ENCODE measurements at places on chromosomes 1 and 21.

DNA sequence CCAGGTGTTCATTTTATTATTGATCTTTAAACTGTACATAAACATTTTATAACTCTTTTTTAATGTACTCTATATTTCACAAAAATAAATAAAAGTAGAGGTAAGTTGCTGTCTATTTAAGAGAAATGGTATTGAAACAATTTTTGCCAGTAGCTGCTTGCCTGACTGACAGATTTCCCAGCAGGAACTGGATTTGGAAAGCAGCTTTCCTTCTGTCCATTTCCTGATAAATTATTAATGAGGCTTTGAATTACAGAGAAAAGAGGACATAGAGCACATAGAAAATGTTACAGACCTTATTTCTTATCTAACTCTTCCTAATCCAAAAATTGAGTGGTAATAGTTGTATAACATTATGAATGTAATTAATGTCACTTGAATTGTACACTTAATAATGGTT lies 79.7 kb upstream of the BCL10 start:
- DNase-seq: no peak

DNA sequence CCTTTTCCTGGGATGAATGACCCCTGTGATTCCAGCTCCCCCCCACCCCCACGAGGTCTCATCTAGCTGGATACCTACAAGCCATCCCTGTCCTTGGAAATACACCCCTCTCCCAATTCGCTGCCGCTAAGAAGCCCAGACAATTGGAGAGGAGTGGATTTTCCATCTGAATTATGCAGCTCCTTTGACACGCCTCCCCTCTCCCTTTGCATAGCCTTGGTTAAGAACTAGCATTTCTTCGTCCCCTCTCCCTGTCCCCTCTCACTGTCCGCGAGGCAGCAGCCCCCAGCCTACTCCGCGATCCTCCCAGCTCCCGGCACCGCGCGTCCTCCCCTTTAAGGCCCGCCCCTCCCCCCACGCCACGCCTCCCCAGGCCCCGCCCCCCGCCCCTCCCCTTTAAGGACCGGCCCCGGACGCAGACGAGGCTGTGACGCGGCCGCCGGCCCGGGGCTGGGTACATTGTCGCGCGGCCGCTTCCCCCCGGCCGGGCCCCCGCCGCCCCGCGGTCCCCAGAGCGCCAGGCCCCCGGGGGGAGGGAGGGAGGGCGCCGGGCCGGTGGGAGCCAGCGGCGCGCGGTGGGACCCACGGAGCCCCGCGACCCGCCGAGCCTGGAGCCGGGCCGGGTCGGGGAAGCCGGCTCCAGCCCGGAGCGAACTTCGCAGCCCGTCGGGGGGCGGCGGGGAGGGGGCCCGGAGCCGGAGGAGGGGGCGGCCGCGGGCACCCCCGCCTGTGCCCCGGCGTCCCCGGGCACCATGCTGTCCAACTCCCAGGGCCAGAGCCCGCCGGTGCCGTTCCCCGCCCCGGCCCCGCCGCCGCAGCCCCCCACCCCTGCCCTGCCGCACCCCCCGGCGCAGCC lies at the start of gene MAPKAPK2:
Gene MAPKAPK2, plus strand, starts transcription at position 428 of the 856 bp plus-strand sequence. Its CDS starts 325 bp downstream, at position 753.
- DNase-seq: peak; percentile 88

DNA sequence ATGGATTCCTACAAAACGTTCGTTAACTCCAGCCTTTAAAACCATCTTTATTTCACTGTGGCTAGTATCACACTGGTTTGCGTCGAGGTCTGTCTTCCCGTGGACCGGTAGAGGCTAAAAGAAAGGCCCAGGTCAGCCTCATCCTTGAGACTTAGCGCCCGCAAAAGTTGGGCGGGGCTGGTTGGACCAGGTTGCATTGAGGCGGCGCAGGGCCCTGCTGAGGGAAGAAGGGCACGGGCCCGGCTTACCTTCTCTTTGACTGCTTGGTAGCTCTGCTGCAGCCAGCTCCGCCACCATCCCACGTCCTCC lies 455 bp downstream of the BSDC1 start:
- DNase-seq: no peak

GRCh38 chr1:65174585-65174984 lies 26.6 kb downstream of the AK4 start:
- no peak for DNase-seq

DNA sequence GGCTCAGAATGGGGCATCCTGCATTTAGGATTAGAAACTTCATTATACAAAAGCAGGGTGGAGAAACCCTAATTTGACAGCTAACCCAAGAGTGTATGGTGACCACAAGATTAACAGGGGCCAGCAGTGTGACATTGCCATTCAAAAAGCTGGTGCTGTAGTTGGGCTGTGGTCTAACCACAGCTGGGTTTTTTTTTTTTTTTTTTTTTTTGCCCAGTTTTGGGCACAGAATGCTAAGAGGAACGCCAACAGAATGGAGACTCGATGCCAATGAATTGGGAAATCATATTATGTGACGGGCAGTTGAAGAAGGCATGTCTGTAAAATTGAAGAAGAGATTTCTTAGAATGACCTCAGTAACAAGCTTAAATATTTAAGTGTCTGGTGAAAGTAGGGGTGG lies 58.4 kb downstream of the NFIA start:
- no peak for DNase-seq

All from activated CD8-positive, alpha-beta memory T cell treated with anti-CD3 and anti-CD28 coated beads for 24 hours (primary cell).